Anterior cingulate cortex (tissue), 58 donors: ENCODE measurements at places on chromosomes 6 and 20.
A peak's percentile ranks its signal among the peaks of the same experiment; 100 is the strongest.

GRCh38 chr6:3884007-3884745 is 35.0 kb downstream of the FAM50B start:
- DNase-seq = peak; percentile 45

DNA sequence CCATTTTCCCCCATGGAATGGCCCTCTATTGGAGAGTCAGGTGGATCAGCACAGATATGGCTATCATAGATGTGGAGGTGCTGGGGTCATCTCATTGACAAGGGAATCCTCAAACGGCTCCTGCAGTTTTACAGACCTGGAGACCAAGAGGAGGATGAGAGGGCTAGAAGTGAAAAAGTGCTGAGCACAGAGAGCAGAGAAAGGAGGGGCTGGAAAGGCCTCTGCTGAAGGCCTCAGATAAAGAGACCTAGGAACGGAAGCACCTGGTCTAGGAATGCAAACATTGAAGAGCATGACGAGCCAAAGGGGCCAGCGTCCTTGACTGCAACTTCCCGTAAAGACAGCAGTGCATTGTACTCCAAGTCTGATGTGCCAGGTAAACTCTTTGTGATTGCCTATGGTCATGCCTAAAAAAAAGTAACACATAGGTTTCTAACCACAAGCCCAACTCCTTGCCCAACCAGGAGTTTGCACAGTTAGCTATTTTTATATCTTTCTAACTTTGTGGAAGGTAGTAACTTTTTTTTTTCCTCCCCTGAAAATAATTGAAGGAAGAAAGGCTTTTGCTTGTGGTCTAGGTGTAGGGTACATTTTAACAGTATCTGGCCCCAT is 15.2 kb downstream of the RSPH4A start:
- DNase-seq = no peak

- DNase-seq = no peak
Measured at GRCh38 chr6:43942616-43943015, 172.6 kb downstream of the VEGFA start.

DNA sequence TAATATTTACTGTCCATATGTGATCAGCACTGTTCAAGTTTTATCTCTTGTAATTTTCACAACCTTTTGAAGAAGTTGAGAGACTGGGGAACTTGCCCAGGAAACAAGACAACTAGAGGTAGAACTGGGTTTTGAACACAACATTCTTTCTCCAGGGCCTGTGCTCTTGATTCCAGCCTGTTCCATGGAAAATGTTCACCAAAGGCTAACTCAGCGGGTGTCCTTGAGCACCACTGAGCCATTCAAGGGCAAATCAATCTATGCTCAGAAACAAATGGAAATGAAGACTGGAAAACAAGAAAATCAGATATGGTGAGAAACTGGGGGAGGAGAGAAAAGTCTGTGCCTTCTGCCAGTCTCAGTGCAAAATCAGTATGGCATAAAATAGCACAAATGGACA is 682.2 kb upstream of the AGPAT4 start:
- no peak for DNase-seq

GRCh38 chr20:29497261-29497671 is 1760.2 kb upstream of the DEFB115 start:
- no peak for DNase-seq

GRCh38 chr20:9480066-9480465 is 34.3 kb upstream of the LAMP5 start:
- no peak for DNase-seq

- peak; percentile 59 for DNase-seq
Measured at GRCh38 chr6:3410385-3411360, 46.2 kb downstream of the SLC22A23 start.
